Activated T-cell treated with anti-CD3 and anti-CD28 coated beads, Interleukin-2, amount 50 U/mL, for 72 hours (primary cell): ENCODE measurements at places on chromosomes 4 and X. TPM values are rescaled to one million over a fixed set of nuclear protein-coding genes. Genes with fewer than 3 reads are reported as not detected.

DNA sequence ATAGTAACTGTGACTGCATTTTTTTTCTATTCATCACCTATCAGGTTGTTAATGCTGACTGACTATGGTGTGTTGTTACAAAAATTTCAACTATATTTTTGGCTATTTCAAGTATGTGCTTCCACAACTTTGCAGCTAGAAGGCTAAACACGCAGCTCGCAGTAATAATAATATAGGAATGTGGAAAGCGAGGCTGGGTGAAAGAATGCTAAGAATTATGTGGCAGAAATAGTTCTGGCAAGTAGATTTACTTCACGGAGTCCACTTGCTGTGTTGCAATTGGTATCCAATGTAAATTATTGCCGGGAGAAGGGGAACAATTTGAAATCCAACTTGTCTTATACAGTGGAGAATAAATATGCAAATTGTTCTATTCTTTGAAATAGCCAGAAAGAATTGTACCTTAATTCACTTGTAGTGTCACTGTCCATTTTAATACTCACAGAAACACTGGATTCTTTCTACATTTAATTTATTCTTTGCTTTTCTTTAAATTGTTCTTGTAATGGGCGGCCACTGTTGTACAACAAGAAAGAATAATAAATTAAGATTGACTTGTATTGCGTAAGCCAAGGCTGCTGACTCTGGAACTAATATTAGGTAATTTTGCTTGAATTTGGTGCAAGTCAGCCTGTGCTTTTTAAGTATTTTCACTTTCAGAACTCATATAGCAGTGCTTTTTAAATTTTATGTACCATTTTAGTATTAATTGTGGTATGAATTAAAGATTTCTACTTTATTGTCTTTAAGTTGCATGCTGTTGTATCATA lies 154.9 kb downstream of the FRMPD4 start:
- DNase-seq: no peak

DNA sequence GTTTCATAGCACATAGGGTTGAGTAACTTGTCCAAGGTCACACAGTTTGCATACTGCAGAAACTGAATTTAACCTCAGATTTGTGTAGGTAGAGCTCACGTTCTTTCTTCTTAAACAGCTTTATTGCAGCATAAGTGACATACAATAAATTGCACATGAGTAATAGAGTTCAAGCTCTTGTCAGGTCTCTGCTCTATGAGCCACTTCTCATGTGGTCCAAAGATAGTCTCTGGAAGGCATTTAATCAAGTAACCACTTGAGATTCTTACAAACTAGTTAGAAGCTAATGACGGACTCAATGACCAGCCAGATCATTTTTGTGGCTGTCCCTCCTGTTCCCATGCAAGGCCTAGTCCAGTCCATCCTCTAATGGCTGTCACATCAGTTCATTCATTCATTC lies 68.9 kb downstream of the MAOB start:
- no peak for DNase-seq

DNA sequence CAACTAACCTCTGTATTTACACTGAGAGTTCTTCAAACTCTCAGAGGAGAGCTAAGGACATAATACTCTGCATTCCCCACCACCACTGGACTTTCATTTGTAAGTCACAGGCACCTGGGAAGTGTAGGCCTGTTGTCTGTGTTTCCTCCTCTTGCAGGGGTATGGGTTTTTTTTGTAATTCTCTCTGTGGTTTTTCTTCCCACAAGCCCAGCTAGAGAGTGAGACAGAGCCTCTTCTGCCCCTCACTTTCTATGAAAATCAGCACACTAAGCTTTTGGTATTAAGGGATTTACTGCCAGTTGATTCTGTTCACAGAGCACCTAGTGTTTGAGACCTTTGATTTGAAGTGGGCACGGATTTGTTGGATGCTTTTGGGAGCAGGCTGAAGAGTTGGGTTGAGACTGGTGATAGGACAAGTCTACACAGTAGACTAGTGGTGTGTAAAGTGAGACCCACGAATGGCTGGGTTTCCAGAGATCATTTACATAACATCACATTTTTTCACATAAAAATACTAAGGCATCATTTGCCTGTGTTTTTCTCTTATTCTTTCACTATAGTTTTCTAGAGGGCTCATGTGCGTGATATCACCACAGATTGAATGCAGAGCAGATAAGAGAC lies 28.9 kb upstream of the WDR17 start:
- DNase-seq: no peak

- DNase-seq: no peak
These were observed 36.7 kb downstream of the PSAPL1 start for GRCh38 chr4:7398104-7398423.

DNA sequence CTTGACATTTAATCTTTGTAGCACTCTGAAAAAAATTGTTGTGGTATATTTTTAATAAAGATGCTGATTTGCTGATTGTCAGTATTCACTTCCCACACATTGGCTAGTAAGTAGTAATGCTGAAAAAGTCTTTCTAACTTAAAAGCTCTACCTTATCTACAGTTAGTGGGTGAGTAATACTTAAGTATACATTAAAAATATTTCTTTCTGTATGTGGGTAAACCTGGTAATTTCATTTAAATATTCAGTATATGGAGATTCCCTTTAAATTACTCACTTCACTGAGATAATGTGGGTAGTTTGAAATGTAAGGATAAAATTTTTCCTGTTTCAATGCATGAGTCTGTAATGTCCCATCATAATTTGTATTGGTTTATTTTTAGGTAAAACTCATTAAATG lies 5.6 kb downstream of the TMEM33 start:
- no peak for DNase-seq

GRCh38 chrX:153537080-153537479 lies 19.6 kb downstream of the ATP2B3 start:
- DNase-seq: no peak

DNA sequence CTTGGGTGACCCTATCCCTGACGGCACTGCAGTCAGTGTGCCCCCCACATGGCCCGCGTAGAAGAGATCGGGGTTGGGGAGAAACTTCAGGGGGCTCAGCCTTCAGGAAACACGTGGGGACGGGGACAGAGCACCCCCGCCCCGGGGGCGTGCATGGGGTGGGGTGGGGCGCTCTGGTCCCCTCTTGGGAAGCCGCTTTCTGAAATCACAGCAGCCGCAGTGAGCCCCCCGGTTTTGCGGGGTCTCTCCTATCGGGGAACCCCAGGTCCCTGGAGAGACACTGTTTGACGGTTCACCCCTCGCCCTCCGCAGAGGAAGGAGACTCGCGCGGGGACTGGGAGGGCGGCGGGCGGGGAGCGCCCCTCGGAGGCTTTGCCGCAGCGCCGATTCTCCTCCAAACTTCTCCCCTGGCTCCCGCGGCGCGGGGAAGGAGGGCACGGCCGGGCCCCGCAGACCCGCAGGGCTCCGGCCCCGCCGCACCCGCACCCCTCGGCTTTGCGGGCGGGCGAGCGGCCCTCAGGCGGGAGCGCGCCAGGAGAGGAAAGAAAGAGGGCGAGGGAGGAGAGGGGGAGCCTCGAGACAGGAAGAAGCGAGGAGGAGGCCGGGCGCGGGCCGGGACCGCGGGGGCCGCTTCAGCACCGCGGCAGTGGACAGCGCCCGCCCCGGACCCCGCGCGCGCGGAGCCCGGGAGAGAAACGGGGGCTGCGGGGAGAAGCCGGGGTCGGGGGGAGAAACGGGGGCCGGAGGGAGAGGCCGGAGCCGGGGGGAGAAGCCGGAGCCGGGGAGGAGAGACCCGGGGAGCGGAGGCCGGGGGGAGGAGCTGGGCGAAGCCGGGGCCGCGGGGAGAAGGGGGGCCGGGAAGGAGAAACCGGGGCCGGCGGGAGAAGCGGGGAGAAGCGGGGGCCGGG lies 612 bp downstream of the CPLX1 start:
- DNase-seq: no peak

DNA sequence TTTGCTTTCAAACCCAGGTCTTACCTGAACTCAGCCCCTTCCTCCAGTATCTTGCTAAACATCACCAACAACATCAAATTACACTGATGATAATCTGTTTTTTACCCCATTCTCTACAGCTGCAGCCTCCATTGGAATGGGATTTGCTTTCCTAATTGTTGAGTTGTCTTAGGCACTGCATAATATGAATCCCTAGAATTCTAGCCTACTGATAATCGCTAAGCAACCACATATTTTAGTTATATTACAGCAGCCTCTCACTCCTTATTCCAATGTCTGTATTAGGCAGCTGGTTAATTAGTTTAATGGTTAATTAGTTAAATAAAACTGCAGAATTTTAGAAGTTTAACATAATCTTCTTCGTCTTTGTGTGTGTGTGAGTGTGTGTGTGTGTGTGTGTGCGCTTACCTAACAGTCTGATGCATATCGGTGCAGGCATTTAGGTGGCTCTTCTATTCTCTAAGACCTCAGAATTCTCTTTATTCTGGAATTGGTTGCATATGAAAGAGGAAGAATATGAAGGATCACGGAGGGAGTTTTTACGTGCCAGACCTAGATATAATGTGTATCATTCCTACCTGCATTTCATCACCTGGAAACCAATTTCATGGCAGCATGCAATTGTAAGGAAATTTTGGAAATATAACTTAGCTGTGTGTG lies 5.3 kb upstream of the COMMD8 start:
- DNase-seq: no peak

DNA sequence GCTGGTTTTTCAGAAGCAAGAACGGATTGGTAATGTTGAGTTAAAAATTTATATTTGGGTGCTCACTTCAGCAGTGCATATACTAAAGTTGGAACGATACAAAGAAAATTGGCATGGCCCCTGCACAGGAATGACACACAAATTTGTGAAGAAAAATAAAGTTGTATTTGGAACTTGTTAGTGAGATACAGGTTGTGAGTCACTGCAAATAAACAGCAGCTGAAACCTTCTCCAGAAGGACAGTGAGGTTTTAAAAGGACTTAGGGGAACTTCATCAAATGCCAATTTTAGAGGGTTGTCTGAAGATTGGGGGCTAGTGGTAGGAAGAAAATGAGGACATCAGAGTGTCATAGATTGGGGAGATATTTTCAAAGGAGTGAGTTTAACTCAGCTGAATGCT lies 79.7 kb upstream of the ELOVL6 start:
- DNase-seq: no peak

GRCh38 chr4:147825451-147826287 lies 93.8 kb downstream of the ARHGAP10 start:
- no peak for DNase-seq

- no peak for DNase-seq
These were observed 10.1 kb downstream of the BRWD3 start for GRCh38 chrX:80799584-80799983.

- no peak for DNase-seq
These were observed 553 bp downstream of the SLC16A2 start for GRCh38 chrX:74421740-74422352.

- no peak for DNase-seq
These were observed 22.0 kb downstream of the CTSO start for GRCh38 chr4:155931634-155932033.

DNA sequence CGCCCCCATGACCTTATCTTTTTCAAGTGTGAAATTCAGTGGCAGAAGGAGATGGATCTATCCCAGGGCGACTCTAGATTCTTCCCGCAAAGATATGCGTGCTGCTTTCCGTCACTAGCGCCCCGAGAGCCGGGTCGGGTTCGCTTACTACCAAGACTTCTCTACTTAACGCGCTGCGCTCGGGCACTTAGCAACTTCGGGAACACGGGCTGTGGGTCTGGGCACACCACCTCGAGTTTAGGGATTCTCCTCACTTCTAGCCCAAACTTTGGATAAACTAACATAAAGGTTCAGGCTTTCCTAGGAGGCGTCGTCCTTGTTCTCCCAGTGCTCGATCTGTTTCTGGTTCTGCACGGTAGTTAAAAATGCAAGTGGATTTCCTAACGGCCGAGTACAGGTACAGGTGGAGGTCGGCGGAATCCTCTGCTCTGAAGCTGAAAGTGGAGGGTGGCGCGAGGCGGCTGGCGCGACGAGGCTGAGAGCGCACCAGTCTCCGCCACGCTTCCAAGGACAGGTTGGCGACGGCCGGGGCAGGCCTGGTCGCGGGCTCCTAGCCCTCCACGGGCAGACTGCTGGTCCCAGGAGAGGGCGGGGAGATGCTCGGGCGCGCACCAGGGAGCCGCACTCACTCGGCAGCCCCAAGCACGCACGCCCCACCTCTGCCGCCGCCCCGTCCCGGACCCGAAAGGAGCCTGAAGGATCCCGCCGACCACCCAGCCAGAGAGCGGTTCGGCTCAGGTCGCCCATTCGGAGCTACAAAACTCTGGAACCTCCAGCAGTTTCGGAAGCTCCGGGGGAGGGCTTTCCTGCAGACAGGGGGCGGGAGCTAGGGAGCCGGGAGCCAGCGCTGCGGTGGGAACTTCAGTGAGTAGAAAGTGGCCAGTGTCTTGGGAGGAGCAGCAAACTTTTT lies 100.8 kb upstream of the TENM3 start:
- no peak for DNase-seq

GRCh38 chr4:100762738-100763137 lies 244.9 kb upstream of the EMCN start:
- DNase-seq: no peak

DNA sequence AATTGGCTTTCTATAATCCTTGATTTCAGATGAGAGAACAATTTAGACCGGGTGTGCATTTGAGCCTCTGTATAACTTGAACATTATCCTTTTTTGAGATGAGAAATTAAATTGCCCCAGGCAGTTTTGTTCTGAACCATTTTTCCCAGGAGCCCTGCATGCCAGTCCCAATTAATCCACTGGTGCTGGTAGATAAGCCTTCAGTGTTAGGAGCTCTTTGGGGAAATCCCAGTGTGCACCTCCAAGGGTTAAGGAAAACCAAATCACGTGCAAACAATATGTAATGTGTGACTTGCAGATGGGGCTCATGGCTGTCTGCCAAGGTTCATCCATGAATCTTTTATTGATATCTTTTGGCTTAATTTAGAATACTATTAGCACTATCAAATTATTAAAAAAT lies 43.2 kb downstream of the KIT start:
- DNase-seq: no peak

DNA sequence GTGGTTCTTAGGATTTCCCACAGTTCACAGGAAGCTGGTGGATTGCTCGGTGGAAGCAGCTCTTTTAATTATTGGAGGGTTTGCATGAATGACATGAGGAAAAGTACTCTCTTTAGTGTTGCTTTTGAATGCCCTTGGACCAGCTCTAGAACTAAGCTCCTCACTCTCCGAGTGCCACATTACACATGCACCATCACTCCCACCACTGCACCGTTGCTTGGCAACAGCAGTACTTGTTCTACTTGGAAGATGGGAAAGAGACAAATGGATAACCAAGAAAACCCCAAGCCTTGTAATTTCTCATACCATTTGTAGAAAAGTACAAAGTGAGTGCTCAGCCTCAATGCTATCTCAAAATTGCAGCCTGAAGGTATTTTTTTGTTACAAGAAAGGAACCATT lies 620.2 kb upstream of the BOD1L1 start:
- no peak for DNase-seq

- DNase-seq: no peak
These were observed 1119.2 kb upstream of the INTU start for GRCh38 chr4:126513596-126513995.

GRCh38 chr4:61079427-61079826 lies 120.7 kb upstream of the ADGRL3 start:
- DNase-seq: no peak

- DNase-seq: no peak
These were observed 63.2 kb downstream of the MID1 start for GRCh38 chrX:10557166-10557565.

PTTG2 gene
- not detected for total RNA-seq

ARHGAP36 gene
- total RNA-seq: not detected

ZMAT1 gene
- 9.2 TPM for total RNA-seq

NEUROG2 gene
- total RNA-seq: 0.23 TPM

EXOC1L gene
- not detected for total RNA-seq

ANKRD50 gene
- 1.0 TPM for total RNA-seq

GAB1 gene
- total RNA-seq: 1.5 TPM

PAGE5 gene
- 0.93 TPM for total RNA-seq
